Spleen (tissue), 13 donors: ENCODE measurements at places on chromosomes 7 and 10. TPM values are rescaled to one million over a fixed set of nuclear protein-coding genes. Genes with fewer than 3 reads are reported as not detected.

DNA sequence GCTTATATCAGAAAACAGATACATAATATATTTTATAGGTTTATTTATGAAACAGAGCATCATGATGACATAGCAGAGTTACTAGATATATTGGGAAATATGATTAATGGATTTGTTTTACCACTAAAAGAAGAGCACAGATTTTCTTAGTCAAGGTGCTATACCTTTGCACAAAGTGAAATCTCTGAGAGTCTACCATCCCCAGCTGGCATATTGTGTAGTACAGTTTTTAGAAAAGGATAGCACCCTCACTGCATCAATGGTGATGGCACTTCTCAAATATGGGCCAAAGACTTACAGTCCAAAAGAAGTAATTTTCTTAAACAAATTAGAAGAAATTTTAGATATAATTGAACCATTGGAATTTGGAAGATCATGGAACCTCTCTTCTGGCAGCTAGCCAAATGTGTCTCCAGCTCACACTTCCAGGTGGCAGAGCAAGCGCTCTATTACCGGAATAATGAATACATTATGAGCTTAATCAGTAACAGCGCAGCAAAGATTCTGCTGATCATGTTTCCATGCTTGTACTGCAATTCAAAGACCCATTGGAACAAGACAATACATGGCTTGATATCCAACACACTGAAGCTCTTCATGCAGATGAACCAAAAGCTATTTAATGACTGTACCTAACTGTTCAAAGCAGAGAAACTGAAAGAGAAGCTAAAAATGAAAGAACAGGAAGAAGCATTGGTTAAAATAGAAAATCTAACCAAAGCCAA is 21.9 kb upstream of the CREB3L2 start:
- no peaks in the 10 kb centered on the region for H3K27me3 ChIP-seq
- no peaks in the 10 kb centered on the region for H3K36me3 ChIP-seq
- peak overlapping the region; percentile 11 for H3K27ac ChIP-seq
- H3K4me3 ChIP-seq = no peak overlapping the region

Gene PILRA
- 19.8 TPM for total RNA-seq

Gene FGFR2
- 1.6 TPM for total RNA-seq

DNA sequence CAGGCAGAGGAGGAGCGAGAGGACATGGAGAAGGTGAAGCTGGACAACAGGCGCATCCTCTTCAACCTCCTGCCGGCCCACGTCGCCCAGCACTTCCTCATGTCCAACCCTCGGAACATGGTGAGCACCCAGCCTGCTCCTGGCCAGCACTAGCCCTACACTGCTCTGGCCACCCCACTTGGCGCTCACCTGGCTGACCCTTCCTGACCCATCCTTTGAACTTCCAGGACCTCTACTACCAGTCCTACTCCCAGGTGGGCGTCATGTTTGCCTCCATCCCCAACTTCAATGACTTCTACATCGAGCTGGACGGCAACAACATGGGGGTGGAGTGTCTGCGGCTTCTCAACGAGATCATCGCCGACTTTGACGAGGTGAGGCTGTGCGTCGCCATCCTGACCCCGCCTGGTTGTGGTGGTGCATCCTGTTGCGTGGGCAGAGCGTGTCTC is 129.2 kb downstream of the ADCY1 start:
- no peak overlapping the region for H3K4me3 ChIP-seq
- H3K36me3 ChIP-seq = no peaks in the 10 kb centered on the region
- no peaks in the 10 kb centered on the region for H3K27me3 ChIP-seq
- no peak overlapping the region for H3K27ac ChIP-seq

Gene MSS51
- total RNA-seq = 4.1 TPM

- no peaks in the 10 kb centered on the region for H3K36me3 ChIP-seq
- H3K4me3 ChIP-seq = no peak overlapping the region
- no peak for DNase-seq
Observed at GRCh38 chr10:68095153-68095552, 14.1 kb upstream of the MYPN start.

DNA sequence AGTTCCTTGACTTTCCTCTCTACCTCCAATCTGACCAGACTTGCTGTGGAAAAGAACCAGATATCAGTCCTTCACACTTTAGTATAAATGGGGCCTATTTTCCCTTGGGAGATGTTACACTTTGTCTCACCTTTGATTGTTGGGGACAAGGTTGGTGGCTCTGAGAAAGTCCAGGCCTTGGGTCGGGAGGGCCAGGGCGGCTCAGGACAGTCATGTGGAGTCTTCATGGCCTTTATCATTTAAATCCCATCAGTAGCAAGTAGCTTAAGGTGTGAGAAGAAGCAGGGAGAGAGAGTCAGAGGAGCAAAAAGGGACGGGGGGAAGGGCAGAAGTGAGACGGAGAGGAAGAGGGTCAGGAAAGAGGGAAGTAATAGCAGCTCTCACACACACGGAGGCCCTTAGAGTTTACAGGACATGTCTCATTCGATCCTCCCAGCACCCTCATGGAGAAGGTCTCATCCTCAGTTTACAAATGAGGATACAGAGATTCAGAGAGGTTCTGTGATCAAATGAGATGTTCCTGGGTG is 40.5 kb downstream of the TBATA start:
- DNase-seq = peak; percentile 15
- no peaks in the 10 kb centered on the region for H3K36me3 ChIP-seq
- peaks cover 17% of the 10 kb centered on the region for H3K4me1 ChIP-seq
- H3K4me3 ChIP-seq = no peak overlapping the region

Gene VSTM2A
- not detected for total RNA-seq

DNA sequence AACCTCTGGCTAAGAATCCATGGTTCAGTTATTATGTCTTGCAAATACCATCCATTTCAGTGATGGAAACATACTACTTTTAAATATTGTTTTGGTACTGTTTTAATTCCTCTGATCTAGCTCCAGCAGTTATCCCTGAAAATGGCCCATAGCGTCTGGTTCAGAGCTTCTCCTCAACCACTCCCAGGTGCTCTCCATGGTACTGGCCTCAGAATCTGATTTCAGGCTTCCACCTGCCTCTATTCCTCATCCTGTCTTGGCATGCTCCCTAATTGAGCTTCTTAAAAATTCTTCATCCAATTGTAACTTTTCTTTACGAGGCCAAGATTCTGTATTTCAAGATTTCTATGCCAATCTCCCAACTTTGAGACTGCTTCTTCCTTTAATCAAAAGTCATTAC is 236.3 kb downstream of the HTR7 start:
- no peaks in the 10 kb centered on the region for H3K36me3 ChIP-seq
- H3K27me3 ChIP-seq = no peaks in the 10 kb centered on the region
- no peak for DNase-seq
- no peaks in the 10 kb centered on the region for H3K4me1 ChIP-seq
- H3K4me3 ChIP-seq = no peak overlapping the region

GRCh38 chr10:68135922-68136792 is 26.9 kb downstream of the MYPN start:
- no peaks in the 10 kb centered on the region for H3K4me1 ChIP-seq
- H3K4me3 ChIP-seq = no peak overlapping the region
- no peaks in the 10 kb centered on the region for H3K36me3 ChIP-seq

- H3K36me3 ChIP-seq = no peaks in the 10 kb centered on the region
- no peak for DNase-seq
- H3K27me3 ChIP-seq = no peaks in the 10 kb centered on the region
Observed at GRCh38 chr7:150384406-150385301, 5.5 kb downstream of the ZNF775 start.

DNA sequence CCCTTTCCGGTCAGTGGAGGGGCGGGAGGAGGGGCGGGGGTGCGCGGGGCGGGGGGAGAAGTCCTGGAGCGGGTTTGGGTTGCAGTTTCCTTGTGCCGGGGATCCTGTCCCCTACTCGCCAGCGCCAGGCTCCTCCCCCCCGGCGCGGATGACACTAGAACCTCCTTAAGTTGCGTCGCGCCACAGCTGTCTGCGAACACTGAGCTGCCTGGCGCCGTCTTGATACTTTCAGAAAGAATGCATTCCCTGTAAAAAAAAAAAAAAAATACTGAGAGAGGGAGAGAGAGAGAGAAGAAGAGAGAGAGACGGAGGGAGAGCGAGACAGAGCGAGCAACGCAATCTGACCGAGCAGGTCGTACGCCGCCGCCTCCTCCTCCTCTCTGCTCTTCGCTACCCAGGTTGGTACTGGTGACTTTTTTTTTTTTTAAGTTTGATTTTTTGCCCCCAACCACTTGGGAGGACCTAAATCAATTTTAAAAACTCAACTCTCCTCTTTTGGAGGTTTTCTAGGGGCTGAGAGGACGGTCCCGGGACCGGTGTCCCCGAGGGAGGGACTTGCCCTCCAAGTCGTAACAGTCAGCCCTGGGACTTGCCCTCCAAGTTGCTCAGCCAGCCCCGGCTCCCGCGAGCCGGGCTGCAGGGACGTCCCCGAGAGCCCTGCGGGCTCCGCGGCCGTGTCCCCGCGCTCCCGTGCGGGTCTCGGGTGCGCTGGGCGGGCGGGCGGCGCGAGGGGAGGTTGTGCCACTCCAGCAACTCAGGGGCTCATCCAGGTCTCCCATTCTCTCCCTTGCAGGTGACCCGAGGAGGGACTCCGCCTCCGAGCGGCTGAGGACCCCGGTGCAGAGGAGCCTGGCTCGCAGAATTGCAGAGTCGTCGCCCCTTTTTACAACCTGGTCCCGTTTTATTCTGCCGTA is at the start of gene GATA3:
Gene GATA3, plus strand, starts transcription at position 195 of the 914 bp plus-strand sequence. CDS start 968 bp downstream, outside the sequence.
- peaks cover 85% of the 10 kb centered on the region for H3K4me1 ChIP-seq
- peak within 1 kb of the TSS; percentile 50 for H3K4me3 ChIP-seq
- no peaks in the 10 kb centered on the region for H3K36me3 ChIP-seq
- H3K27ac ChIP-seq = peak within 1 kb of the TSS; percentile 84

DNA sequence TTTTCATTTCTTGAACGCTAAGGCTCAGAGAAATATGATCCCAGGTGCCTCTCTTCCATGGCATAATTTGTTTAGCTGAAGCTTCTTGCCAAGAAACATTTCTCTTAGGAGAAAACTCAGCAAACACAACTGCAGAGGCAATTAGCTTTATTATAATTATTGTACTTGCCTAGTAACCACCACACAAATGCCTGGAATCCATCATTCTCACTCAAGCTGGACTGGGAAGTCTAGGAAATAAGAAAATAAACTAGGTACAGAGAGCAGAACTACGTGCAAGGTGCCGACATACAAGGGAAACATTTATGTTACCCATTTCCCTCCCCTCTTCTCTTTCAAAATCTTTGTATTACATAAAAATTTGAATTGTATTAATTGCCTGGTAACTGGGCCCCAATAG is 15.1 kb downstream of the SLC35B4 start:
- H3K4me3 ChIP-seq = no peak overlapping the region
- no peak overlapping the region for H3K27ac ChIP-seq
- no peak for DNase-seq
- H3K36me3 ChIP-seq = peaks cover 38% of the 10 kb centered on the region
